ENCODE measurements at places on chromosomes 6 and 20. TPM values are rescaled to one million over a fixed set of nuclear protein-coding genes. Genes with fewer than 3 reads are reported as not detected.

Gene MUC21
- total RNA-seq = not detected

Gene SASH1
- total RNA-seq = 89.7 TPM

DNA sequence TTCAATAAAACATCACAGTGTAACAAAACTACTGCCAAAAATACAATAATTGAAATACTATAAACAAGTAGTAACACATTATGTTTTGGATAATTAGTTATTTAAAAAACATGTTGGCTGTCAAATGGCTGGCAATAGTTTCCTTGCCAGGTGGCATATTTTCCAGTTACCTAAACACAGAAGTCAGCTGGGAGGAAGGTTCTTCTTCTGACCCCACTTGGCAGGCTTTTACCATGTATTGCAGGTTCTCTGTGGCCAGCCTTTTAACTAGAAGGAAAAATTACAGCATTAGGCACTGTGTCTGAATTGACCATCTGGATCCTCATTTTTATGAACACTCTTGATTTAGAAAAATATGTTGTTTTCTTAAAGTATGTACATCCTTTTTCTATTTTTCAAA lies 131.4 kb downstream of the MMS22L start:
- peaks cover 3% of the 10 kb centered on the region for H3K36me3 ChIP-seq
- H3K4me1 ChIP-seq = no peaks in the 10 kb centered on the region
- no peaks in the 10 kb centered on the region for H3K27me3 ChIP-seq
- DNase-seq = no peak
- no peak overlapping the region for H3K4me3 ChIP-seq

DNA sequence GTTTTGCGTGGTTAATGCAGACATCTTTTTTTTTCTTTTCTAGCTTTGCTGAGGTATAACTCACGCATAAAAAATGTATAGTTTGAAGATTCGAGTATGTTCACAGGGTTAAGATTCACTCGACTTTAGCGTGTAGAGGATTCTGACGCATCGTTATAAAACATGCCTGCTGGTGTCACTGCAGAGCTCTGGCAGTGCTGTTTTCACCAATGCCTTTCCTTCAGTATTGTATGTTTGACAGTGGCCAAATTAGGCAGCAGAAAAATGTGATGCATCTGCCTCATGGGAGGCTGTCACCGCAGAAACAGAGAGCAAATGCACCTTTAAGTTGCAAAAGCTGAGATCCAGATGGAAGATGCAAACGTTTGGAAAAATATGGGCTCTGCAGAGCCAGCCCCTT lies 18.0 kb upstream of the SIRPB2 start:
- no peaks in the 10 kb centered on the region for H3K27me3 ChIP-seq
- DNase-seq = no peak
- H3K4me3 ChIP-seq = no peak overlapping the region
- H3K36me3 ChIP-seq = no peaks in the 10 kb centered on the region

DNA sequence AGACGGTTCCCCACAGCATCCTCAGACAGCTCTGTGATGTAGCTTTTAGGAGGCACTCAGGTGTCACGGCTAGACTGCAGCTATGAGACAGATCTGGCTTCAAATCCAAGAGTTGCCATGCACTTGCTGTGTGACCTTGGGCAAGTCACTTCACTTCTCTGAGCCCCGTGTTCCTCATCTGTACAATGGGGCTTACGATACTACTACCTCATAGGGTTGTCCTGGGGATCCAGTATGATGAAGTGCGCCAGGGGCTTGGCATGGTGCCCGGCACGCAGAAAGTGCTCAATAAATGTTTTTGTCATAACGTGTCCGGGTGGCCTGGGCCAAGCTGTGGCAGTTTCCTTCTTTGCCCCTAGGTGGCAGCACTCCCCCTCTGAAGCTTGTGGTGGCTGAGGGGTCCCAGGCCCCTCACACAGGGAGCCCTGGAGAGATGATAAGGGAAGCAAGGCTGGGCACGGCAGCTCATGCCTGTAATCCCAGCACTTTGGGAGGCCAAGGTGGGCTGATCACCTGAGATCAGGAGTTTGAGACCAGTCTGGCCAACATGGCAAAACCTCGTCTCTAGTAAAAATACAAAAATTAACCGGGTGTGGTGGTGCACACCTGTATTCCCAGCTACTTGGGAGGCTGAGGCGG lies 19.1 kb upstream of the CHMP4B start:
- no peak overlapping the region for H3K27ac ChIP-seq
- no peak overlapping the region for H3K4me3 ChIP-seq
- H3K4me1 ChIP-seq = no peaks in the 10 kb centered on the region
- peak; percentile 84 for DNase-seq

- no peak for DNase-seq
- no peak overlapping the region for H3K4me3 ChIP-seq
- H3K4me1 ChIP-seq = no peaks in the 10 kb centered on the region
- no peaks in the 10 kb centered on the region for H3K36me3 ChIP-seq
Observed at GRCh38 chr6:11514672-11515071, 22.9 kb upstream of the TMEM170B start.

- H3K4me3 ChIP-seq = no peak overlapping the region
- no peak overlapping the region for H3K27ac ChIP-seq
- H3K4me1 ChIP-seq = no peaks in the 10 kb centered on the region
- no peaks in the 10 kb centered on the region for H3K27me3 ChIP-seq
- H3K36me3 ChIP-seq = no peaks in the 10 kb centered on the region
Observed at GRCh38 chr20:2326046-2326445, 30.2 kb downstream of the TGM3 start.
